ENCODE measurements at places on chromosomes 3 and 15. TPM values are rescaled to one million over a fixed set of nuclear protein-coding genes. Genes with fewer than 3 reads are reported as not detected.

GRCh38 chr3:44437800-44438199, 39.7 kb downstream of the ZNF445 start:
- no peak overlapping the region for H3K27ac ChIP-seq
- no peak overlapping the region for H3K4me3 ChIP-seq
- peaks cover 5% of the 10 kb centered on the region for H3K4me1 ChIP-seq
- no peaks in the 10 kb centered on the region for H3K27me3 ChIP-seq
- peak; percentile 14 for DNase-seq

- H3K36me3 ChIP-seq: no peaks in the 10 kb centered on the region
- DNase-seq: no peak
- no peak overlapping the region for H3K27ac ChIP-seq
Measured at GRCh38 chr15:73751511-73751898, 1.6 kb downstream of the INSYN1 start.

DNA sequence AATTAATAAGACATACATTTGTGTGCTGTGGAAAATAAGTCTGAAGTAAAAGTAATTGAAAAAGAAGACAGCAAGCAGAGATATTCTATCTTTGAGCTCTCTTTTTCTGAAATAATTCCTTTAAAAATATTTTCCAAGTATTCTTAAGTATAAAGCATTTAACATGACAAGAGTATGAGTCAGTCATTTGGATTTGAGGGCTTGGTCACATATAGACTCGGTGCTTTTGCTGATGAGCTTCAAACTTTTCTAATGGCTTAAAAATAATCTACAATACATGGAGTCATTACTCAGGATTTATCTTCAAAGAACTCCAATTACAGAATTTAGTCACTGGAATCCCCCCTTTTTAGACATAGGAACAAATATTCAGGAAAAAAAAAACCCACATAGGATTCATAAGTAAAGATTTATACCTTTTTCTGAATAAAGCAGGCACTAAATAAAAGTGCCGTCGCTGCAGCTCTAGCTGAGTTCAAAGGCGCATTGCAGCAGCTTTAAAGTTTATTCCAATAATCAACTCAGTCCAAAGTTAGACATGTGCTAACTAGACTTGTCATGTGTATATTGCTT, 147.5 kb downstream of the CTNNB1 start:
- H3K4me3 ChIP-seq: no peak overlapping the region
- no peaks in the 10 kb centered on the region for H3K4me1 ChIP-seq
- H3K27me3 ChIP-seq: no peaks in the 10 kb centered on the region
- no peak for DNase-seq

DNA sequence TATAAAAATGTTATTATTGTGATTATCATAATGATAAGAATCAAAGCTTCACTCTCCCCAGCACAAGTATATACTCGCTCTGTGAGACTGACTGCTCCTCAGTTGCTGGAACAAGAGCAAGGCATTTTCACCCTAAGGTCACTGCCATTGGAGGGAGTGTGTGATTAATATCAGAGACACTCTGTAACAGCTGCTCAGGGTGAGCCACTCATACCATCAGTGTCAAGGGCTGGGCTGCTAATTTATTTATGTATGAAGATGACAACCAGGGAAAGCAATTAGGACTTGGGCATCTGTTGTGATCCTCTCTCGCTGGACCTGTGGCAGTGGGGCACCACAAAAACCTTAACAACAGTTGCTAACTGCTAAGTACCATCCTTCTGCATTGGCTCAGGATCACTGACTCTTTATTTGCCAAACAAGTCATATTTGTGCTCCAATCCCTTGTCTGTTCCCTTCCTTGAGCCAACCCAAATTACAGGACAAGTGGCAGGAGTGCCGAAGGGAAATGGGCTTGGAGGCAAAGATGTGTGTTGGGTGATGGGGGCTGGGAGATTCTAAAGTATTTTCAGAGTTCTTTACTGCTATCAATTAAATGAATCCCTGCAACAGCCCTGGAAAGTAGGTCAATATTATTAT, 297.5 kb upstream of the STT3B start:
- no peaks in the 10 kb centered on the region for H3K36me3 ChIP-seq
- H3K4me1 ChIP-seq: no peaks in the 10 kb centered on the region
- no peak overlapping the region for H3K27ac ChIP-seq
- DNase-seq: no peak
- no peaks in the 10 kb centered on the region for H3K27me3 ChIP-seq

- H3K27me3 ChIP-seq: no peaks in the 10 kb centered on the region
- no peak overlapping the region for H3K4me3 ChIP-seq
- no peak overlapping the region for H3K27ac ChIP-seq
- no peak for DNase-seq
- H3K36me3 ChIP-seq: no peaks in the 10 kb centered on the region
Measured at GRCh38 chr3:34200576-34200975, 402.1 kb downstream of the PDCD6IP start.

GRCh38 chr3:178736300-178736699, 200.1 kb downstream of the KCNMB2 start:
- H3K27ac ChIP-seq: no peak overlapping the region
- H3K4me1 ChIP-seq: no peaks in the 10 kb centered on the region
- no peak overlapping the region for H3K4me3 ChIP-seq
- H3K27me3 ChIP-seq: no peaks in the 10 kb centered on the region
- DNase-seq: no peak

DNA sequence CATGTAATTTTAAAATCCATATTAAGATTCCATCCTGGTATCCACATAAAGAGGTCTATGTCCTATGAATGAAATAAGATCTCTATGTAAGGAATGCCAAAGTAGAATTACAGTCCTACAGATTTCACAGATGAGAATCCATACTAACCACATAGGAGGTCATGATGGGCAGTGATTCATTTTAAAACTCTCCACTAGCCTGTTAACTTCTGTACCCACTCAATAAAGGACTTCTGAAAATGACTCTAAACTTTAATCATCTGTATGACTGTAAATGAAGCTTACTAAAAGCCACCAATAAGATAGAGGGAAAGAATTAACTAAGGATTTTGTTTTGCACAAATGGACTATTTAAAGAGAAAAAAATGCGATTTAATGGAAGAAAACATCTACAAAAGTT, 28.7 kb downstream of the MORC1 start:
- no peak for DNase-seq
- no peaks in the 10 kb centered on the region for H3K27me3 ChIP-seq
- no peaks in the 10 kb centered on the region for H3K36me3 ChIP-seq

DNA sequence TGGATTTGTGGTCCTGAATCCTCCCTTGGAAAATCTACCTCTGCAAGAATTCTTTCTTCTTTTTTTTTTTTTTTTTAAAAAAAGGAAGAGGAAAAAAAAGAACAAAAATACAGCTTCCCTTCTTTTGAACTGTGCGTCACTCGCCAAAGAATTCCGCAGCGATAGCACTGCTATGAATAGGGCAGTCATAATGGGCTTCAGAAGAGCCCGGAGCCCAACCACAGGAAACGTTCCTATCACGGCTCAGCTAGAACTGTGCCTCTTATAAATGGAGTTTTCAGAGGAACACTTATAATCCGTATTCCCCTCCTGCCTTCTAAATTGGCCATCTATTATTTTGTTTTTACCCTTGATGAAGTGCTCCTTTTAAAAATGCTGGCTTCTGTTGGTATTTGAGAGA, 227.7 kb downstream of the ADAMTS17 start:
- H3K4me3 ChIP-seq: no peak overlapping the region
- no peaks in the 10 kb centered on the region for H3K27me3 ChIP-seq

- no peak overlapping the region for H3K27ac ChIP-seq
- DNase-seq: no peak
- no peaks in the 10 kb centered on the region for H3K27me3 ChIP-seq
Measured at GRCh38 chr15:51782357-51782896, 31.0 kb downstream of the TMOD2 start.

DNA sequence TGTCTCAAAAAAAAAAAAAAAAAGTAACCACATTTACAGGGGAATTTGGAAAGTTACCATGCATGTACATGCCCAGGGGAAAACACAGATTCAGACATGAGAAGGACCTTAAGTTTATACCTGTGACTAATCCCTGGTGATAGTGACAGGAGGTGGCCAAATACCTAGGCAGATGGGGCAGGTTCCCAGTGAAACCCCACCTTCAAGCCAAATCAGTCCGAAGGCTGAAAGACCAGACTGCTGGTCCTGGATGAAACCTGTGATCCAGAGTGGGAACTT, 15.8 kb downstream of the SPCS1 start:
- no peak overlapping the region for H3K4me3 ChIP-seq
- H3K36me3 ChIP-seq: no peaks in the 10 kb centered on the region
- DNase-seq: no peak
- no peaks in the 10 kb centered on the region for H3K27me3 ChIP-seq

GRCh38 chr3:100396967-100397366, 3.9 kb downstream of the TOMM70 start:
- H3K27me3 ChIP-seq: no peaks in the 10 kb centered on the region
- no peak for DNase-seq
- H3K27ac ChIP-seq: no peak overlapping the region
- H3K4me1 ChIP-seq: no peaks in the 10 kb centered on the region
- no peaks in the 10 kb centered on the region for H3K36me3 ChIP-seq
- no peak overlapping the region for H3K4me3 ChIP-seq

DNA sequence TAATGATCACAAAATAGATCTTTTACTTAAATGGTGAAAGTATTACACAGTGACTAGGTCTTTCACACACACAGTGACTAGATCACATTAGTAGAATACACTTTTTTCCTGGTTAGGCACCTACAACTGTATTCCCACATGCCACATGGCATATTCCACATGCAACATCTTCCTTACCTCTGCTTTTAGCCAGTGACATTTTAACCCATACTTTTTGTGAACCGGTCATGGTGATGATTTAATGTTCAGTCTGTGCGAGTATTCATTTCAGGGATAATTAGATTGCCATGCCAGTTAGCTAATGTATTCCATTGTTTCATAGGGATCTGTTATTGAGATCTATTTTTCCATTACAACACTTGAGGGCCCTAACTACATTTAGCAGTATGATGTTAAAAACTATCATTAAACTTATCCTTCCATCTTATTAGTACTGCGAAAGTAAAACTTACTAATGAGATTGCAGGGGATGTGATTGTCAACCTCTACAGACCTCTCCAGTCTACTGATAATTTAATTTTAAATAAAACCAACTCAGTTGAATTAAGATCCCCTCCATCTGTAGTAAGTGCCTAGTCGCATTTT, 28.3 kb downstream of the TSEN2 start:
- no peak overlapping the region for H3K27ac ChIP-seq
- no peaks in the 10 kb centered on the region for H3K36me3 ChIP-seq
- no peak for DNase-seq
- no peaks in the 10 kb centered on the region for H3K27me3 ChIP-seq
- H3K4me1 ChIP-seq: no peaks in the 10 kb centered on the region

DNA sequence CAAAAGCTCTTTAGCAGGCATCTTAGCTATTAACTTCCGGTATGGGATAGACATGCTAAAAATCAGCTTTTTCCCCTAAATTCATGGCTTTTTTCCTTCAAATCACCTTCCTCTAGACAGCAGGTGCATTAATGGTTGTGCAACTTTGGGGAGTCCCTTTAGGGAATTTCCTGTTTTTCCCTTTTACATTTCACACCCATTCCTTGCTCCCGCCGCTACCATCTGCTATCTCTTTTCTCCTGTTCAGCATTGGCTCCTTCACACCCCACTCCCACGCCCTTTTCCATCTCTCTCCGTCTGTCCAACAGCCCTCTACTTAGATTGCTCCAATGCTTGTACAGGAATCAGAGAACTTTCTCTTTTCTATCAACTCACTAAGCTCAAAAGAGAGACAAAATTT, 43.4 kb downstream of the FEZF2 start:
- no peaks in the 10 kb centered on the region for H3K27me3 ChIP-seq
- no peaks in the 10 kb centered on the region for H3K36me3 ChIP-seq
- H3K4me1 ChIP-seq: no peaks in the 10 kb centered on the region
- no peak for DNase-seq

DNA sequence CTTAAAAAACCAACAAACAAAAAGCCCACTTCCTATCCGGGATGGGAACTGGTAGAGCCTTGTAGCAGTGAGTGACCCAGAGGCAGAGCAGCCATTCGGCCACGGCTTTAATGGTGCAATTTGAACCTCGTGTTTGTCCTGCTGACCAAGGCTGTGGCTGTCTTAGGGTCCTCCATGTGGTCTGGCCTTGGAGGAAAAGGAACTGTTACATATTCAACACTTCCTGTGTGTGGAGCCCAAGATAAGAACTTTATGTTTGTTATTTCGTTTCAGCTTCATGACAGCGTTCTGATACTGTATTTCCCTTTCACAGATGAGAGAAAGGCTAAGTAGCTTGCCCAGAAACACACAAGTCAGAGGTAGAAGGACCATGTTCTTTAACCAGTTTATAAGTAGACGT, 269.8 kb downstream of the SV2B start:
- H3K36me3 ChIP-seq: no peaks in the 10 kb centered on the region
- H3K27ac ChIP-seq: no peak overlapping the region
- no peaks in the 10 kb centered on the region for H3K4me1 ChIP-seq
- H3K4me3 ChIP-seq: no peak overlapping the region
- DNase-seq: no peak

DNA sequence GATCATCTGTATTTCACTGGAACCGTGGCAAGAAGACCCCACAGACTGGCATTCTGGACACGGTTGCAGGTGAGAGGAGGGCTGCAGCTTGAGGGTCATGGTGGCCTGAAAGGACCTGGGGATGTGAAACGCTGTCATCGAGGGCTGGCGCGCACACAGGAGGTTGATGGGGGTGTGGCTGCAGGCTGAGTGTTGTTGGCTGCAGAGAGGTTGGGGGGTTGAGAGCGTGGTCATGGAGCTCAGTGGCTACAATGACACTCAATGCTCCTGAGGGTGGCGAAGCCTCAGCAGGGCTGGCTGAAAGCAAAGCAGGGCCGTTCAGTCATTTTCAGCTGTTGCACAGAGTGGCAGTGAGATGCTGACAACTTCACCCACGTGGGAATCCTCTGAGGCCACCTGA, 21.0 kb downstream of the CPN2 start:
- no peaks in the 10 kb centered on the region for H3K27me3 ChIP-seq
- H3K4me1 ChIP-seq: no peaks in the 10 kb centered on the region
- H3K36me3 ChIP-seq: no peaks in the 10 kb centered on the region
- DNase-seq: no peak
- no peak overlapping the region for H3K4me3 ChIP-seq

Gene FBN1
- 529 TPM for total RNA-seq

Gene SLC22A13
- total RNA-seq: 1.1 TPM

Gene CCDC50
- 129 TPM for total RNA-seq

Gene CELF6
- total RNA-seq: 1.9 TPM

Gene PLXNA1
- total RNA-seq: 51.3 TPM

Gene C3orf80
- total RNA-seq: 1.1 TPM

Gene CAV3
- total RNA-seq: not detected

Gene LMOD3
- not detected for total RNA-seq

Gene GOLGA6L10
- total RNA-seq: 2.8 TPM

All from aorta (tissue), 5 donors.